Nephron progenitor cell (in vitro differentiated cells): ENCODE measurements at places on chromosomes 7 and 10.

DNA sequence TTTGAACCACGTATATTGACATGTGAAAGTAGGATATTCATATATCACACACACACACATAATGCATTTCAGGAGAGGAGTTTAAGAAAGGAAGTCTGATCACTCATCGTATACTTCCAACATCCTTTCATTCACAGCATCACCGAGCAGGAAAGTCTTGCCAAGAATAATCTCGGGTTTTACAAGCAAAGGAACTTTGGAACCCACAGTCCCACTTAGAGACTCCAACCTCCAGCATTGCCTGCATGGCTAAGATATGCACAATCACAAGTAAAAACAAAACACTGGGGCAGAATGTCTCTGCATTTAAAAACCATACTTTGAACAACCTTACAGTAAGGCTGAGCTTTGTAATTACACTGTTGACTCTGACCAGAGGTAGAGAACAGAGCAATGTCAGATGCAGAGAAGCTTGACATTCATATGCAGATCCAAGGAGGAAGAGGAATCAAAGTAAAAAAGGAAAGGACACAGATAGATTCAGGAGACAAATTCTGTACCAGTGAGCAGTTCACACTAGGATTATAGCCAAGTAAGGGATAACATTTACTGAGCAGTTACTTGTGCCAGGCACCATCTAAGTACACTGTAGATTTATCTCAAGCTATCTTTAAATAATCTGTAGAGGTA is 14.8 kb downstream of the THSD7A start:
- no peak for DNase-seq

DNA sequence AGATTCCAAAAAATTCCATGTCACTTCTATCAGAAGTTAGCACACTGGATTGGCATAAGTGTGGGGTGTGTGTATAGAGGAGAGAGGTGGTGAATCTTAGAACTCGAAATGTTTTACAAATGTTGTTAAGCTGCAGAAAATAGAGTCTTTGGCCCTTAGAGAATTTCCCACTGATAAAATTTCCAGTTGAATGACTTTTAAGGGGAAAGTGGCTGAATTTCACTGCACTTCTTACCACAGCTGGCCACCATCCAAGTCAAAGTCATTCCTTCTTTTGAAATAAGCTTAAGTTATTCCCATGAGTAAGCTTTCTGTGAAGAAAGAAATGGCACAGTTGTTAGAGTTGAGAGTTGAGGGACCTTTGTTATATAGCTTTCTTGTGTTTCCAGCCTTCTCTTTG is 13.9 kb downstream of the VCL start:
- DNase-seq: no peak

DNA sequence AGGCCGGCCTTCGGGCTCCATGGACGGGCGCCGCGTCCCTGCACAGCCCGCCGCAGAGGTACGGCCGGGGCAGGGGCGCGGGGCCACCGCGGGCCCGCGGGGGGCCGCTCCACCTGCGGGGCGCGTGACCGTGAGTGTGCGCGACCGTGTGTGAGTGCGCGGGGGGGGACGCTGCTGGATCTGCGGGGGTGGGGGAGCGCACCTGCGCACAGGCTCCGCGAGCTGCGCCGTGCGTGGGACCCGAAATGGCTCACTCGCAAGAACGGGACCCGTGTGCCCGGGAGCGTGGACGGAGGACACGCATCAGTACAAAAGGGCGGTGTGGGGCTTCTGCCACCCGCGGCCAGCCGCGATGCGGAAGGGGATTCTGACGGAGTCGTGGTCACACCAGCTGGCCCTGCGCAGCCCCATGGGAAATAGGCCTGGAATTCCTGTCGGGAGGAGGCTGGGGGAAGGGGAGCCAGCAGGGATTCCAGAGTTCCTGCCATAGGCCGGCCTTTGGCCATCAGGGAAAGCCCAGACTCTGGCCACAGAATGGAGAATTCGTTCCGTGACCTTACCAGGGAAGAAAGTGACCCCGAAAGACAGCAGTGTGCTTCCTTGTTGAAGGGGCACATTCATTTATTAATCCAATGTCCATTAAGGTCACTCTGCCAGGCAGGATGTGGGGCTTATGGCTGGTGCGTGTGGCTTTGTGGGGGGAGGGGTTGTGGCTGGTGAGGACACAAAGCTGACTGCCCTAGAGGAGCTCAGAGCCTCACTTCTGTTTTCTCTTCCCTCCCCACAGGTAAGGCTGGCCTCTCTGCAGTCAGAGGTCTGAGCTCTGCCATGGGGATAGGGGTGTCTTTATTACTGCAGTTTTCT is 494 bp downstream of the REPIN1 start:
- DNase-seq: peak; percentile 81

DNA sequence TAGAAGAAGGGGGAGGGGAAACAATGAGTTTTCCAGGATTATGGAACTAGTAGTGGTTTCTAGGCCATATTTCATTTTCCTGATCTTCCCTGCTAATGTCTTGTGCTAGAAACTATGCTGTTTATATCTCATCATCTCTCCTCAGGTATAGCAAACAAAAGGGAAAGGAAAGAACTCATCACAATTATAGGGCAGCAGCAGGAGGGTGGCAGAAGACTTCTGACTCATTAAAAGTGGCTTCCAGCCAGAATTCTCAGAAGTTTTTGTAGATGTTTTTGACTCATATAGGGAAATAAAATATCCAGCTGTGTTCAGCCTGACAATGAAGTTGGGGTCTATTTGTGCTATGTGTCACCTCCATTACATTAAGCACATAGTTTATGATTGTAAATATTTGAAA is 6.5 kb downstream of the AHR start:
- DNase-seq: no peak

DNA sequence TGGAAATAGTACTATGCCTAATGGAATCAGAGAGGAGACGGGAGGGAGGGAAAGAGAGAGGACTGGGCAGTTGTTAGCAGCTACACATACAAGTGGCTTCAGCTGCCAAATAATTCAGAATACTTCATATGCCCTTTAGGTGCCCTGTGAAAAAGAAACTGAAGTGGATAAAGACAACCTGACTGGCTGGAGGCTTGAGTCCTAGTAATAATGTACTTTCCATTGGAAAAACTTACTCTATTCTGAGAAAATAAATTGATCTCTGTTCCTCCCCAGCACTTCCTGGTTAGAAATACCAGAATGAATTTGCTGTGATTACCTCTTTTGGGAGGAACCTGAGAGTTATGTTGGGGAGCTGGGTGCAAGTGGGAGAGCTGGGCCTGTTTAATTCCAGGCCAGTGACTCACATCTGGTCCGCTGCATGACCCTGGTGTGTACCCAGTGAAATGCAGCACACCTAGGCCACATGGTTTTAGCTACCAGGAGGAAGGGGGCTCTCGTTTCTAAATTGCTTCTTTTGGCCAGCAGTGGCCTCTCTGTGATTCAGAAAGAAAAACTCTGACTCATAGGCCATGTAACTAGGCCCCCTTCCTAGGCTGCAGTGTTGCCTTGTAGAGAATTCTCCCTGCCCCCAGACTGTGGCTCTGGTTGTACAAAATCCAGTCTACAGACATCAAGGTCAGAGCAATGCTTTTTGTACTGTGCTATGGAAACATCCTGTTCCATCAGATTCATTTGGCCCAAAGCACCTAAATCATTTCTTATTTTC is 6.5 kb downstream of the AGFG2 start:
- DNase-seq: no peak

GRCh38 chr10:11023009-11023953 is 5.6 kb downstream of the CELF2 start:
- DNase-seq: no peak
